Kidney tubule cell (primary cell): ENCODE measurements at places on chromosomes 3 and 15.
A peak's percentile ranks its signal among the peaks of the same experiment; 100 is the strongest.

- no peak for DNase-seq
Observed at GRCh38 chr3:153925841-153926514, 195.2 kb upstream of the ARHGEF26 start.

DNA sequence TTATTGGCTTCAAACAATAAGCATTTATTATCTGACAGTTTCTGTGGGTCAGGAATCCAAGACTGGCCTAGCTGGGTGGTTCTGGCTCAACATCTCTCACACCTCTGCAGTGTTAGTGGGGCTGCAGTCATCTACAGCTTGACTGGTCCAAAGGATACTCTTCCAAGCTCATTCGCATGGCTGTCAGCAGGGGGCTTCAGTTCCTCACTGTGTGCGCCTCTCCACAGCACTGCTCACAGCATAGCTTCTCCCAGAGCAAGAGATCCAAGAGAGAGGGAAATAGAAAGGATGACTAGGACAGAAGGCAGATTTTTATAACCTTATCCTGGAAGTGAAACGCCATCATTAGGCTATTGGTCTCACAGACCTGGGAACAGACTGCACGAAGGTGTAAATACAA lies 64.2 kb downstream of the MAGI1 start:
- DNase-seq, result no peak

GRCh38 chr3:60580809-60581208 lies 670.4 kb downstream of the FHIT start:
- no peak for DNase-seq

- DNase-seq, result no peak
Observed at GRCh38 chr3:194540274-194540905, 53.6 kb upstream of the ATP13A3 start.

GRCh38 chr15:55514414-55514850 lies 6.4 kb upstream of the DNAAF4 start:
- DNase-seq, result peak; percentile 5

- no peak for DNase-seq
Observed at GRCh38 chr15:36924034-36924433, 176.3 kb downstream of the MEIS2 start.

DNA sequence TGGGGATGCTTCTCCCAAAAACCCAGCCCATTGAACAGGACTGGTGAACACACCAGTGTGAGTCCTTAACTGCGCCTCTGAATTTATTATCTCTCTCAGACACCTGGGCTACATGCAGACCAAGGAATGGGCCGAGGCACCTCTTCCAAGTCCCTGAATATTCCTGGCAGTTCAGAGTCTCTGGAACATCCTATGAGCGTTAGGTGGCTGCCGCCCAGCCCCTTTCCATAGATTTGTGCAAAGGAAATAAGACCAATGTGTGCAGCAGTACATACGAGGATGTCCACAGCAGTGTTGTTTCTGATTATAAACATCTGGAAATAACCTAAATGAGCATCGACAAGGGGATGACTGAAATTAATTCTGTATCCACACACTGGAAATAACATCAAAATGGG lies 104.9 kb upstream of the RPL32 start:
- no peak for DNase-seq

DNA sequence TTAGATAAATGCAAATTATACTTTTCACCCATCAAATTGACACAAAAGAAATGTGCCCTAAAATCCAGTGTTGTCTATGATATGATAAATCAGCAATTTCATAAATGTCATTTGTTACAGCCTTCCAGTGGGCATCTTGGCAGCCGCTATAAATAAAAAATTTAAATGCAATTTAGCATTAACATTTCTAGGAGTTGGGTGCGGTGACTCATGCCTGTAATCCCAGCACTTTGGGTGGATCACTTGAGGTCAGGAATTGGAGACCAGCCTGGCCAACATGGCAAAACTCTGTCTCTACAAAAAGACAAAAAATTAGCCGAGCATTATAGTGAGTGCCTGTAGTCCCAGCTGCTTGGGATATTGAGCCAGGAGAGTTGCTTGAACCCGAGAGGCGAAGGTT lies 65.9 kb upstream of the POMGNT2 start:
- no peak for DNase-seq

- DNase-seq, result peak; percentile 63
Observed at GRCh38 chr3:130900959-130901358, 7.1 kb downstream of the ATP2C1 start.

- no peak for DNase-seq
Observed at GRCh38 chr3:9666704-9667445, 17.6 kb downstream of the MTMR14 start.

- DNase-seq, result peak; percentile 54
Observed at GRCh38 chr3:147191795-147192385, 214.5 kb downstream of the ZIC4 start.

DNA sequence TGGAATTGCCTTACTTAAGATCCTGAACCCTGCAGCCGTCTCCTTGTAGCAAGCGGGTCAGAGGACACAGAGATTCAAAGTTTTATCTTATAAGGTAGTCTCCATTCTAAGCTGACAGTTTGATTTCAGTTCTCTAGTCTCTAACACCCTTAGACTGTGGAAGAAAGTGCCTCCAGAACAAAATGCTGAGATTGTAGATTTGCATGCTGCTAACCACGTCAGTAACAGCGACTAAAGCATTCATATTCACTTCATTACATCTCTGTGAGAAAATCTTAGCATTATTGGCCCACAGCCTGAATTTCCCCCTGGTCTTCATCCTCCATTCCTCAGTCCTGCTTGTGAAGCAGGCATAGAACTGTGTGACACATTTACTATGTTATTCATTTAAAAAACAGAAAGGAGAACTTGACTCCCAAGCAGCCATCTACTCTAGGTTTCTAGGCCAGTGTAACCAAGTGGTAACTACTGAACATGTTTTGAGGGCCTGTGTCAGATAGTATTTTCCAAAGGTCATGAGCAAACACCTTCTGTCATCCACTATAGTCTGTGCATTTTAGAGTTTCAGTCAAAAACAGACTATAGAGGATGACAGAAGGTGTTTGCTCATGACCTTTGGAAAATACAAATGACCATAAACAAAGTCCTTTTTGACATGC lies 27.4 kb downstream of the ARIH2 start:
- no peak for DNase-seq

GRCh38 chr3:127755305-127755681 lies 67.0 kb downstream of the MGLL start:
- DNase-seq, result no peak

DNA sequence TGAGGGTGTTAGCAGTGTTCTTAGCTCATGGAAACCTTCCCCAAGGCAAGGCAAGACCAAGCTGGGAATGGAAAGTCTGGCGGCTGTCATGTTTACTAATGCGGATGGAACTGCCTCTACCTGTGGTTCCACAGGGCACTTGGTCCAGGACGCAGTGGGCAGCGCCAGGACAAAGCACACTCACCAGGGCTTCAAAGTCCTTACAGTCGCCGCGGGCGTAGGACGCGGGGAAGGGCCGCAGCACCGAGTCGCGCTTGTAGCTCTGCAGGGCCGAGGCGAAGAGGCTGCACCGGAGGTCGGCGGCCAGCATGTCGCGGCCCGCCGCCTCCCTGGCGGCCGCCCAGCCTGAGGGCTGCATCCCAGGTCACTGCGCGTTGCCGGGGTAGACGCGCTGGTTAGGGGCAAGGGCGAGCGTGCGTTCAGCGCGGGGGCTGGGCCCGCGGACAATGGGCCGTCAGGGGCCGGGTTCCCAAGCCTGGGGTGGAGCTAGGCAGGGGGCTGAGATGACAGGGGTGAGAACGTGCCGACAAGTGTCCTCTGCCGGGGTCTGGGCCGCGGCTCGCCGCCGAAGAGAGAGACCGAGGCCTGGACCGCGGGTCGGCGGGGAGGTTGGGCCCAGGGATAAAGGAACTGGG lies 497 bp downstream of the PARP16 start:
- peak; percentile 41 for DNase-seq

DNA sequence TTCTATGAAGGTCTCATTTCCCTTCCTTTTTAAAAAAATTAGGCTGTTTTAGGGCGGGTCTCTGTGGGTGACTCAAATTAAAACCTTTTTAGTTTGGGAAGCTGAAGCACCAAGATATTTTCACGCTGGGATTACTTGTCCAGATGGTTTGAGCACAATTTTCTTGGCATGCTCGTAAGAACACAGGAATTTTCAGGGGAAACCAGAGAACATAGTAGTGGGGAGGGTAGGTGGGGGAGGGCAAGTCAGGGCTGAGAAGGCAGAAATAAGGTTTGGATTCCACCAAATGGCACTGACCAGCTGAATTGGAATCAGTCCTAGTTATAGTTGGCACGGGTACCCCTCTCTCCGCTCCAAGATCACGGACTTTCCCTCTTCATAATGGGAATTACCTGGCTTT lies 97.3 kb upstream of the LRIG1 start:
- DNase-seq, result no peak

DNA sequence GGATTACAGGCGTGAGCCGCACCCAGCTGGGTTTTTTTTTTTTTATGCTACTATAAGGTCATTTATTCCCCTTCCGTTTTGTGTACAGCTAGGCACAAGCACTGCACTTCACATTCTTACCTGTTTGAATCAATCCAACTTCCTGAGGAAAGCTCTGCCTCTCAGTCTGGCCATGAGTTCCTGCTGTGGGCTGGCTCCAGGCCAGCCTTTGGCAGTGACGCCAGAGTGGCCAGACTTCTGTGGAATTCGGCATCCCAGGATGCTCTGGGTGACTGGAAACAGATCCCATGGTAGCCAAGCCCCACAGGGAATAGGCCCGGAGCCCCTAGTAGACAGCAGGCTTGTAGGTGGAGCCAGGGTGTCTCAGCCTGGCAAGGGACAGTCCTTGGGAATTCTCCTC lies 21.5 kb upstream of the TIMP4 start:
- DNase-seq, result peak; percentile 97

DNA sequence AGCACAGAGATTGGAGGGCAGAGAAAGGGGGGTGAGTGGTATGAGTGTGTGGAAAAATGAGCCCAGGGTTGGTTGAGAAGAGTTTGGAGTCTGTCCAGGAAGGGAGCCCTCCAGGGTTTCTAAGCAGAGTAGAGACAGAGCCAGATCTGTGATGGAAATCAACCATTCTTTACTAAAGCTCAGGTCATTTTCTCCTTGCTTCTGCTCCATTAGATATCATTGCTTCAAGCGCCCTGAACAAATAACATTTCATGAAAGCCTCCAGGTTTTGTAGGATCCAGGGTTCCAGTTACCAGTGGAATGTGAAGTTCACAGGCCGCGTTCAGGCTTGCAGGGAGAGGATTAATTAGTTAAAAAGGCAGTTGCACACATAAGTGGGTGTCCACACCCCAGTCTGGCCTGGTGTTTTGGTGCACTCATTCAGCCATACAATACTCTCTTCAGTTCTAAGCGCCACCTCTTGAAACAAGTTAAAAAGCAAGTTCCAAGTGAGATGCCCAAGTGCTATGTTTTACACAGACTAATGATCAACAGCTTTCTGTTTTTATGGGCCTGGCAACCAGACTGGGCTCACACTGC lies 16.4 kb upstream of the BOC start:
- DNase-seq, result no peak

- DNase-seq, result peak; percentile 48
Observed at GRCh38 chr3:107206141-107206540, 171.1 kb upstream of the CCDC54 start.

DNA sequence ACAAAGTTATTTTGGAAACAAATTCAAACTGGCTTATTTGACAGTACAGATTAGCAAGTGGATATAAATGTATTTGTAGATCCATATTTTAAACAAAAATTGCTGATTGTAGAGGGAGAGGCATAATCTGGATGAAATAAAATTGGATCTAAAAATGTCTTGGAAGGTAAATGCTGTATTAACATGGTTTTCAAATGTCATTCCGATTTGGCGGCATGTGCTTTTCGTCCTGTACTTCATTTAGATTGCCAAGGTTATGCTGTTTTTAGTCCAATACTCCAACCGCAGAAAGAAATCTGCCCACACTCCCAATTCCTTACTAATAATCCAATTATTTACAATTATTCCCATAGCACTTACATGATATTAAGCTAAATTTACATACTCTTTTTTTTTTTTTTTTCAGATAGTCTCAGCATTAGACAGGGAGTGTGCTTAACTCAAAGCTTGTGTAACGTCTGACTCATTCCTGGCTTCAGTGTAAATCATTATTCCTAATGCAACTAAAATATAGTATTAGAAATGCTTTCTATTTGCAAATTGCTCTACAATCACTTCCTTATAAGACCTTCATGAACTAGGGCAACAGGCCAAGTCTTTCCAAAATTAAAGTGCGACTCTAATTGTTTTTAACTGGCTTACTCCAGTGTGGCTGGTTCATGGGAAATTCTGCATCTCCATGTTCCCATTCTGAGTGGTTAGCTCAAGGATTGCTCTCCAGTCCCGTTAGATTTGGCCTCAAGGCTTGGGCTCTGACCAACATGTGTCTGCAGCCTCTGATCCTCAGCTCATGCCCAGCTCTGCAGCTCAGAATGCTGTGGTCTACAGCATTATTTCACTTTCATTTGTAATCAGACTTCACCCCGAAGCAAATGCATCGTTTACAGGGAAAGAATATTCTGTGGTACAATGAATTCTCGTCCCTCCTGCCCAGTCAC lies 103.9 kb downstream of the FBN1 start:
- peak; percentile 12 for DNase-seq

DNA sequence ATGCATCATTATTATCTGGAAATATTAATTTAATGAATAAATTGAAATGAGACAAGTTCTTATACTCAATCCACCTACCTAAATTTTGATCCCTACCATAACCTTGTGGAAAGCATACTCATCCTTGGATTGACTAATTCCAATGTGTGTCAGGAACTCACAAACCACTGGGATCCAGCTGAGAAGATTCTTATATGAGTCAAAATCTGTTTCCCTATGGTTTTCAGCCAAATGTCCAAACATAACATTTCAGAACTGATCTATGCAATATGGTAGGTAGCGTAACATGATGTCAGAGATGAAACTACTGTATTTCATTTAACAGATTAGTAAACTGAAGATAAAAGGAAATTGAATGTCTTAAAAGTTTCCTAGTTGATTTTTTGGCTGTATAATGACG lies 250.0 kb downstream of the PLOD2 start:
- no peak for DNase-seq

- DNase-seq, result no peak
Observed at GRCh38 chr3:141115789-141116541, 64.8 kb downstream of the SPSB4 start.

DNA sequence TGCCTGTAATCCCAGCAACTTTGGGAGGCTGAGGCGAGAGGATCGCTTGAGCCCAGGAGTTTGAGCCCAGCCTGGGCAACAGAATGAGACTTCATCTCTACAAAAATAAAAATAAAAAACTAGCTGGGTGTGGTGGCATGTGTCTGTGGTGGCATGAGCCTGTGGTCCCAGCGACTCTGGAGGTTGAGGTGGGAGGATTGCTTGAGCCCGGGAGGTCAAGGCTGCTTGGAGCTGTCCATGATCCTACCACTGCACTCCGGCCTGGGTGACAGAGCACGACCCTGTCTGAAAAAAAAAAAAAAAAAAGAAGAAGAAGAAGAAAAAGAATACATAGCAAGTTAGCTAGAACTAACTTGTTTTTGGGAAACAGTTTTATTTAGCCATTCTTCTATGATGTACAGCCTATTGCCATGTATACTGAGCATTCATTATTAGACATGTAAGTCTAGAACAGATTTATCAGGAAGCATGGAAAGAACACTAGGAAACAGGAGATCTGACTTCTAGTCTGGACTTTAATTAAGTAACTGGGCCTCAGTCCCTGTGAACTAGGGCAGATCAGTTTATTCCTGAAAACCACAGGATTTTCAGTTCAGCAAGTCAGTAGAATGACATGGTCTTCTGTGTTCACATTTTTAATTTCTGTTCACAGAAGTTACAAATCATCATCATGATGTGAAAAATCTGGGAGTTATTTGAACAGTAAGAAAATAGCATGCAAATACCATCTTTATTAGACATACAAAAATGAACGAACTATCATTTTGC lies 65.5 kb downstream of the KAT2B start:
- no peak for DNase-seq

GRCh38 chr3:139020036-139020867 lies 474 bp downstream of the PRR23B start:
- no peak for DNase-seq
